ENCODE measurements at places on chromosomes 4 and X.

DNA sequence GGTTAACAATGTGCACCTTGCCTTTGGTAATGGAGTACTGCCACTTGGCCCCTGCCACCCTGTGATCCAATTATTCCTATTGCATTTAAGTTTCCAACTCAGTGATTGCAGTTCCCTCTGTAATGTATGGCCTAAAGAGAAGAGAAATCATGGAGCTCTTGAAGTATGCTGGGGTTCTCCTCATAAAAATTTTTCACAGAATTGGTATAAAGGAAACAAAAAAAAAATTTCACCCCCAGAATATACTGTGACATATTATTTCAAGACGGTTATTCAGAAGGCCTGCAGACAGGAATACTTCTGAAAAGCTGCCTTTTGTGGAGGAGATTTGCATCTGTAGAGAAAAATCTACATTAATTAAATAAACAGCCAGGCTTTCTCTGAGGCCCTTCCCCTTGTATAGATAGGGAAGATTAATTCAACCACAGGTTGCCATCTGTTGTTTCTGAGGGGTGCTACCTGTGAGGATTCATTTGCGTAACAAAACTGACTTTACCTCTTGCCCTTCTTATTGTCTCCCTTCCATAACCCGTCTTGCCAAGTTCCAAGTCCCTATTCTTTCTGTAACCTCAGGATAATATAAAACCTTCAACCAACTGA, 94.8 kb upstream of the LANCL3 start:
- peak; percentile 29 for DNase-seq

GRCh38 chr4:60923075-60923474, 277.1 kb upstream of the ADGRL3 start:
- no peak for DNase-seq

DNA sequence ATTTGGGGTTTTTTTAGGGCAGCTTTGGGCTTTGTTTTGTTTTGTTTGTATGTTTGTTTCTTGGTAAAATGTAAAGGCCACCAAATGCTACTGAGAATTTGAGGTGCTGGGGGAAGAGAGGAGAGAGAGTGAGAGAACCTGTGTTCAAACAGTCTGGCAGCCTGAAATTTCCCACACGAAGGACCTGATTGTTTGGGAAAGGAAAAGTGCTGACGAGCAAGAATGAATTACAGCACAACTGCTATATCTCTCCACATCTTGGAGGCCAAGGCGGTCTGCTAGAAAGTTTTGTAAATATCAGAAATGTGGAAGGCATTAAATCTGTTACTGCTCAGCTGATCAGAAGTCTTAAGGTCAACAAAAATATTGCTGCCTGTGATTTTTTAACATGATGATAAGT, 170.5 kb downstream of the PALLD start:
- no peak for DNase-seq

GRCh38 chr4:52259978-52260377, 208.9 kb downstream of the SPATA18 start:
- DNase-seq: no peak

DNA sequence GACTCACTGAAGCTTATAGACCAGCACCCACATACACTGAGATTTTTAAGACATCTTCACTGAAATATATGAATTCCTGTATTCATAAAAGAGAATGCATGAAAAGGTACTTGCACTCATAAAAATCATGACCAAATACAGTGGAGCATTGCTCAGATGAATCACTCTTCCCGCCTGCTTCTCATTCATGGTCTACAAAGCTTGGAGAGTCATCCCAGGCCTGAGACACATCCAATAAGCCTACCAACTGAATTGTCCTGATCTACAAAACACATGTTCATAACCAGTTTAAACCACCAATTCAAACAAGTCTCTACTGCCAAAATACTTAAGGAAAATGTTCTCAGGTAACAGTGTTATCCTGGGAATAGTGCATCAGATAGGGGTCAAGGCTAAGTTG, 38.1 kb downstream of the PROM1 start:
- no peak for DNase-seq

GRCh38 chrX:13597874-13598273, 28.5 kb downstream of the EGFL6 start:
- no peak for DNase-seq

- DNase-seq: no peak
Observed at GRCh38 chr4:37244583-37245390, at the start of gene NWD2. TSS of gene NWD2 (plus strand) at chr4:37244743. CDS start at chr4:37245068, 325 bp downstream.

GRCh38 chrX:95612350-95612749, 1072.3 kb upstream of the DIAPH2 start:
- DNase-seq: no peak

- DNase-seq: no peak
Observed at GRCh38 chr4:48490012-48490679, at the start of gene ZAR1. TSS of gene ZAR1 (plus strand) at chr4:48490252. CDS start at chr4:48490292, 40 bp downstream.

Measured in iPS DF 6.9 (cell line).